Activated CD8-positive, alpha-beta memory T cell treated with anti-CD3 and anti-CD28 coated beads, Interleukin-2, amount 50 U/mL, for 48 hours (primary cell): ENCODE measurements at places on chromosomes 16 and 17.

DNA sequence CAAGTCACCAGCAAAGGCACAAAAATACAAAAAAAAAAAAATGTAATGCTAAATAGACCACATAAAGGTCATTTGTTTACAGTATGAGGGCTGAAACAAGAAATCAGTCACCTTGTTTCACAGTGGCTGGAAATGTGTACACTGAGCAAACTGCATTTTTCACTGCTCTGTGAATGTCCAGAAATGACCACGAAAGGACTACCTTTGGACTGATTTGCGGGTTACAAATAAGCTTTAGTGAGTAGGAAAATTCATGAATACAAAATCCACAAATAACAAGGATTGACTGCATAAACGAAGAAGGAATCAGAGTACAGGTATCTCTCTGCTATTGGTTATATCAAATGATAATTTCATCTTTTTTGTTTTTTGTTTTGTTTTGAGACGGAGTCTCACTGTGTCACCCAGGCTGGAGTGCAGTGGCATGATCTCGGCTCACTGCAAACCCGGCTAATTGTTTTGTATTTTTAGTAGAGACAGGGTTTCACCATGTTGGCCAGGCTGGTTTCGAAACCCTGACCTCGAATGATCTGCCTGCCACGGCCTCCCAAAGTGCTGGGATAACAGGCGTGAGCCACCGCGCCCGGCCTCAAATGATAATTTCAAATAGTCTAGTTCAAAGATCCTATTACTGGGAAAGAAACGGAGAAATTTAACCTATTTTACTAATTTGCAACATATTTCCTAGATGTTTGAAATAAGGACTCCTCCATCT, 30.5 kb downstream of the CYTH1 start:
- DNase-seq: no peak

DNA sequence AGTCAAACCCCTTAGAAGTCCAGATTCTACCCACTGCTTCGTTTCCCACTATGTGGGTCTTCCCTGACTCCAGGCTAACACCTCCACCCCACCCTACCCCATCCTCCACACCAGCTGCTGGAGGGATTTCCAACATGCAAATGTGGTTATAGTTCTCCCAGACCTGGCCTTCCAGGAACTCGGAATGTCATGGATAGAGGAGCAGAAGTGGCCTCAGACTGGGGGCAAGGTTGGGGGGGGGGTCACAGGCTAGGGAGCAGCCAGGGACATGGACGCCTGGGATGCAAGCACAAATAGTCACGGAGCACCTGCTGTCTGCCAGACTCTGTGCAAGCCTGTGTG, 2.0 kb downstream of the CAMKK1 start:
- DNase-seq: no peak

DNA sequence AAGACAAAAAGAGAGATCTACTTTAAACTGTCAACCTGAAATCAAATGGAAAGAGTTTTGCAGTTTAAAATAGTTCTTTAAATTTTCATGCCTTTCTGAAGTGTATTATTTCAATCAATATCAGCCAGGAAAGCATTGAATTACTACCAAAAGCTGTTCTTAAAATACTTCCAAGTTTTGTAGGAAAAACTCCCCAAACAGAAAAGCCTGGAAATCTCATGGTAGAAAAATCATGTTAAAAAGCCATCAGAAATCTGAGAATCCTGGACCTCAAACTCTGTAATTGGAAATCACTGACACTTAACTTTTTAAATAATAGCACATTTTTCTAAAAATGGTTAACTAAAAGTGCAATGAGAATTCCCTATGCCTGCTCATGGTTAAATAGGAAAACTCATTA, 63.3 kb upstream of the CNTNAP4 start:
- DNase-seq: no peak

- no peak for DNase-seq
Measured at GRCh38 chr17:73025041-73025560, 67.4 kb downstream of the SLC39A11 start.

DNA sequence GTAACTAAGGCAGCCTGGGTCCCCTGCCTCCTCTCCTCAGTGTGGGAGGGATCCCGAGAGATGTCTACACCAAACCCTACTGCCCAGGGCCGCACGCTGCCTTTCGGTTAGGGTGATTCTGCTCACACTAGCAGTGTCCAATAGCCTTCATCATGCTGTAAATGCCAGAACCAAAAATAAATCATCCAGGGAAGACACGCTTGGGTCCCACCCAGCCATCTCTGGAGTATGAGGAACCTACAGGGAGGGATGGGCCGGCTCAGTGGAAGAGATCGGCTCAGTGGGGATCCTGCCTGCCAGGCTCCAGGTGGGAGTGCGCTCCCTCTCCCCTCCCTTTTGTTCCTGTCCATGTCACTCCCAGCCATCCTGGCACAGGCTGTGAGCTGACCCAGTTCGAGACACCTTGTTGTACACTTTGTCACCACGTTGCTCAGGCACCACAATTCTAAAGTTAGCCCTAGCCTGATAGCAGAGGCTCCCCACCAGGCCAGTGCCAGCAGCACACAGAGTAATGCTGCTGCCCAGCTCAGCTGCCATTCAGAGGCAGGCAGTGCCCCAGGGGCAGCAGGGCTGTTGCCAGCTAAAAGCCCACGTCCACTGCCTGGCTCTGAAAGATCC, 24.5 kb downstream of the PEMT start:
- no peak for DNase-seq

- DNase-seq: no peak
Measured at GRCh38 chr16:50015631-50016030, 9.4 kb upstream of the CNEP1R1 start.

DNA sequence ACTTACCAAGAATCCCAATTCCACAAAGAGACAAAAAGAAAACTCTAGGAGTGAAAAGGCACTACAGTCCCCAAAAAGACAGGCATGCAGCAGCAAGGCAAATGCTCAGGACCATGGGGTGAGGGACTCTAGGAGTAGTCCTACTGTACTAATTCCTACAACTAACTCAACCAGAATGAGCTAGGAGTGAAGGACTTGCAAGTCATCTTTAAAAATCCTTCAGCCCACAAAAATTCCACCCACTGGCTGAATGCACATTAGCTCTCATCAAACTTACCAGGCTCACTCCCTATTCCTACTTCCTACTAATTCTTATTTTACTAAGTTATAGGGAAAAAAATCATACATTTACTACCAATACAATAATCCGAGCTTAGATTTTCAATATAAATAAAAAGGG, 141.7 kb upstream of the C17orf78 start:
- DNase-seq: no peak

DNA sequence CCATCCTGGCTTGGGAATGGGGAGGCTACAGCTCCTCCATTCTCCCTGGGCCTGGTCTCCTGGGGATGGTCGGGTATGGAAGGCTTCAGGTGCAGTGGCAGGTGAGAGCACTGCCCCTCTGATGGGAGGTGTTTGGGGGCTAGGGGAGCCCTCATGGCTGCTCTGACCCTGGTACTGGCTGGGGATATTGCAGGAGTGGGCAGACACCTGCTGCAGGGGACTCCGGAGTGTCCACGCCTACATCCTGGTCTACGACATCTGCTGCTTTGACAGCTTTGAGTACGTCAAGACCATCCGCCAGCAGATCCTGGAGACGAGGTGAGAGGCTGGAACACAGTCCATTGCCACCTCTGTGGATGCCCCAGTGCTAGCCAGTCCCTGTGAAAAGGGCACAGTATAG, 8.8 kb downstream of the RASL10B start:
- DNase-seq: no peak

GRCh38 chr17:73623247-73623646, 21.0 kb downstream of the SDK2 start:
- no peak for DNase-seq

DNA sequence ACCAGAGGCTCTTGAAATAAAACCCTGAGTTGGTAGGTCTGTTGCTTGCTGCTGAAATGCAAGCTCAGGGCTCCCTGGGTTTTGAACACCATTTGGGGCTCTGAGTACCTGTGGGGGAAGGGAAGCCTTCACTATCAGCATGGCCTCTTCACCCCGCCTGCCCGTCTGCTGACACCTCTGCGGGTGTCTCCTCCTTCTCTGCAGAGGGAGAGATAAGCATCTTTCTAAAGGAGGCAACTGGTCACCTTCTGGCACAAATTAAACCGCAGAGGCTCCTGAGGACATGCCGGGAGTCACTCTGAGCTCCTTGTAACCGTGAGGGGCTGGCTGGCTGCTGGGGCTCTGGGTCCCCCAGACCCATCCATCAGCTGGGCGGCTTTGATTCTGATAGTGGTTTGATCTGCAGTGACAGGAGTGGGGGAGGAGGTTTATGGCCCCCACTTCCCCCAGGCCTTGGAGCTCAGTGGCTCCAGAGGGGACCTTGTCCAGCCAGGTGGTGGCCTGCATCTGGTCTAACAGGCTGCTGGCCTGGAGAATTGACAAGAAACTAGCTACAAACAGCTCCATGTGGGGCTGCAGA, 123.5 kb downstream of the IRF8 start:
- no peak for DNase-seq

DNA sequence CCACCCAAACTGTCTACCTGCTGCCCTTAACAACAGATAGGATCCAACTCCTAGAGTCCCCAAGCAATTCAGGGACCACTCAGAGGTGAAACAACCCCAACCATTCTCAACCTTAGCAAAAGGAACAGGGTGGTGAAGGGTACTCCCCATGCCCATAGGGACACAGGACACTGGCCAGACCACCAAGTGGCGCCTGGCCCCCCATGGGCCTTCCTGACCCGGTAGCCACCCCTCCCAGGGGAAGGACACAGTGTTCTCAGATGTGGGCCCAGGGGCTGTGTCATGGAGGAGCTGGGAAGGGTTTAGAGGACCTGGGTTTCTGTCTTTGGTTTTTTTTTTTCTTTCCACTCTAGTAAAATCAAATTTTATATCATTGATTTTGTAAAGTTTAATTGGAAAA, 9.7 kb upstream of the SLC25A39 start:
- DNase-seq: no peak

DNA sequence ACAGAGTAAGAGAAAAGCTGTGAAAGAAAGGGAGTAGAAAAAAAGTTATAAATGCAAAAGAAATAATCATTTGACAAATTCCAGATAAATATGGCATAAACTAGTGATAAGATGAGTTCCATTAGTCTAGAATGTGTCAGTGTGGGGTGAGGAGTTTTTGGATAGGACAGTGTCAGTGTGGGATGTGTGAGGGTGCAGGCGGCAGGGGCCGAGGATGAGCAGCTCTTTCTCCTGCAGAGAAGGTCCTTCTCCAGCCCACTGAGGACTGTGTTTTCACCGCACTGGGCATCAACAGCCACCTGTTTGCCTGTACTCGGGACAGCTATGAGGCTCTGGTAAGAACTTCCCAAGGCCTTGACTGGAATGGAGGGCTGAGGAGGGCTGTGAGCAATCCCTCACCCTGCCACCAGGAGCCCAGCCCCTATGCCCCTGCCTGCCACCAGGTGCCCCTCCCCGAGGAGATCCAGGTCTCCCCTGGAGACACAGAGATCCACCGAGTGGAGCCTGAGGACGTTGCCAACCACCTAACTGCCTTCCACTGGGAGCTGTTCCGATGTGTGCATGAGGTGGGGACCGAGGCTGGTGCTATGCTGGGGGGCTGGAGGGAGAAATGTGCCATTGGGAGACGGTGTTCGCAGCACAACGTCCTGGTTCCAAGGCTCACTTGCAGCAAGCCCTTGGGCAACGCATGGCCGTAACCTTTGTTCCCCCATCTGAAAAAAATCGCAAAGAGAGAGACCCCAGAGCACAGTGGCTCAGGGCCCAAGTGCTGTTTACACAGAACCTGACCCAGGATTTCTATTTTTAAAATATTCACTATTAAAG, 13.1 kb downstream of the RAPGEFL1 start:
- DNase-seq: peak; percentile 67

DNA sequence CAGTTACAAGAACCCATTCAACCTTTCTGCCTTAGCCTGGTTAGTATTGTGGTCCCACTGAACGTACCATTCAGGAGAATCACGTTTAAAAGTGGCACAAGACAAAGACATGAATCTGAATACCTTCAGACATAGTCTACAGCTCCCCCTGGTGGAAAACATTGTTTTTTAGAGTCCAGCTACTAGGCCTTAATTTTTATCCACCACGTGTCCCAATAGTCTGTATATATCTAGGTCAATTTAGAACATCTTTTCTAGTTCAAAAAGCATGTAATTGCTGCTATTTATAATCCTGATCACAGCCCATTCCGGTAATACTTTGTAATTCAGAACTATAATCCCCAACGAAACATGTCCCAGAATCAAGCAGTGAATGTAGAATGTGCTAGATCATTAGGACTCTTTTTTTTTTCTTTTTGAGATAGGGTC, 13.7 kb upstream of the GUCY2D start:
- DNase-seq: no peak

DNA sequence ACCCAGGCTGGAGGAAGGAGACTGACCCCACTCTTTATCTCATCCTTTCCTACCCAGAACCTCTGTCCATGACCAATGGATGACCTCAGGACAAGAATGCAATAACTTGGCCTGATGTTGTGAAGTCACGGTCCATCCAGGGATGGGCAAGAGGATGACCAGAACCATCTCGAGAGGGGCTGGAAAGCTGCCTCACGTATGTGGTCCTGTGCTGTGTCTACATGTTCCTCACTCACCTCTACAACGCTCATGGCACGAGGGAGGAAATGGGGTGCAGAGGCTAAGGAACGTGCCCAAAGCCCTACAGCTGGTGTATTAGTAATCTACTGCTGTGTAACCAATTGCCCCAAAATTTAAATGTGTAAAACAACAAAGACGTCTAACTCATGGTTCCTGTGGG, 7.3 kb upstream of the KCTD5 start:
- DNase-seq: no peak

GRCh38 chr17:49730078-49730784, 22.5 kb upstream of the SLC35B1 start:
- DNase-seq: no peak

- DNase-seq: no peak
Measured at GRCh38 chr17:37818689-37819088, 73.8 kb upstream of the HNF1B start.

DNA sequence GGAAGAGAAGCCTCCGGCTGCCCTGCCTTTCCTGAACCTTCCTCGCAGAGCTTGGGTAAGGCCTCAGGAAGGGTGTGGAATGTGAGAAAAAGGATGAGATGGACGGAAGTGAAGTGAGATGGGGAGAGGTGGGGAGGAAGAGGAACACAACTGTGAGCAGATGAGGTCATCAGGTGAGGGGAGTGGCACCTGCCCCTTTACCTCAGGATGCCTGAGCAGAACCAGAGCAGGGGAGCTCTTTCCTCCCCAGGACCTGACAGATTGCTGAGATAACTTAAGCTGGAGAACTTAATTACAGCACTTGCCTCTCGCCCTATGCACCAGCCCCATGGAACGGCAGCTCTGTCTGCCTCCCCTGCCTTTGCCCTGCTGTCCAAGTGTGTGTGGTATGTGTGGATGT, 29.8 kb downstream of the TMEM132E start:
- no peak for DNase-seq

GRCh38 chr16:78988361-78988969, 612.1 kb downstream of the MAF start:
- no peak for DNase-seq

GRCh38 chr17:44402564-44403172, 13.2 kb upstream of the ITGA2B start:
- DNase-seq: no peak

DNA sequence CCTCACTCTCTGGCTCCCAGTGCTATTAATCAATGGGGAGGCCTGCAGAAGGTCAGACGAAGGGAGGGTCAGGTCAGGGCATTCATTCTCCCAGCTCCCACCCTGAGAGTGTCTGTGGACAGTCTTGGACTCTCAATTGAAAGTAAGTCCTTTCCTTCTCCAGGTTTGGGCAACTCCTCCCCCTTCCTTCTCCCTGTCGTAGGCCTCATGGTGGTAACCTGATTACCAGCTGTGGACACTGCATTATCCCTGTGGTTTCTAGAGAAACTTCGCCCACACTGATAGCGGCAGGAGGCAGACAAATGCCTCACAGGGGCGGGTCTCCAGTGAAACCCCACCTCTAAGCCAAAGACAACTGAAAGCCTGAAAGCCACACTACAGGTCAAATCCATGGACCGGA, 57.7 kb upstream of the SLC25A19 start:
- no peak for DNase-seq

- no peak for DNase-seq
Measured at GRCh38 chr17:35674552-35674951, 56.9 kb upstream of the RASL10B start.
